ENCODE measurements at places on chromosomes 2 and 18. TPM values are rescaled to one million over a fixed set of nuclear protein-coding genes. Genes with fewer than 3 reads are reported as not detected.
A peak's percentile ranks its signal among the peaks of the same experiment; 100 is the strongest.

GRCh38 chr18:52175406-52175805 is 164.6 kb upstream of the DCC start:
- no peak for DNase-seq

GRCh38 chr2:233065954-233066470 is 5.9 kb downstream of the INPP5D start:
- DNase-seq: no peak

- no peak for DNase-seq
Observed at GRCh38 chr2:96685577-96686459, 43.3 kb downstream of the FER1L5 start.

The GPAT2 gene
- total RNA-seq: not detected

DNA sequence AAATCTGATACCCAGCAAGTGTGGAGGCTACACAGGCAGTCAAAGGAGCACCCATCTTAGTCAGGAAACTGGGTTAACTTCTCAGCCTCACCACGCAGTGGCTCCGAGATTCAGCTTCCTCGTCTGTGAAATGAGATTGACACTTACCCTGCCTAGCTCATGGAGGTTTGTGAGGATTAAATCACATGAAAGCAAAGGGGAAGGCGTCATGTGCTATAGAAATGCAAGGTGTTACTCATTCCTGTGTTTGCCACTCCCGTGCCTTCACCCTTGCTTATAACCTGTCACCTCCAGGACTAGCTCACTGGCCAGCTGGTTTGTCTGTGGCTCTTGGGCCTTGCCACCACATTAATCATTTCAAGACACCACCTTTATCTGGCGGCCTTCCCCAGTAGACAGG is 118.9 kb upstream of the FOSL2 start:
- DNase-seq: no peak

- no peak for DNase-seq
Observed at GRCh38 chr2:46901611-46902010, 14.0 kb downstream of the MCFD2 start.

GRCh38 chr2:26561918-26562810 is 79.0 kb downstream of the CIB4 start:
- DNase-seq: peak; percentile 2

- no peak for DNase-seq
Observed at GRCh38 chr18:51128533-51128932, 68.9 kb downstream of the MEX3C start.

GRCh38 chr2:106267997-106268396 is 73.9 kb upstream of the UXS1 start:
- no peak for DNase-seq

The SLC9A4 gene
- total RNA-seq: 0.07 TPM

- no peak for DNase-seq
Observed at GRCh38 chr2:219405451-219405850, 12.7 kb upstream of the DES start.

The CD8B gene
- total RNA-seq: not detected

DNA sequence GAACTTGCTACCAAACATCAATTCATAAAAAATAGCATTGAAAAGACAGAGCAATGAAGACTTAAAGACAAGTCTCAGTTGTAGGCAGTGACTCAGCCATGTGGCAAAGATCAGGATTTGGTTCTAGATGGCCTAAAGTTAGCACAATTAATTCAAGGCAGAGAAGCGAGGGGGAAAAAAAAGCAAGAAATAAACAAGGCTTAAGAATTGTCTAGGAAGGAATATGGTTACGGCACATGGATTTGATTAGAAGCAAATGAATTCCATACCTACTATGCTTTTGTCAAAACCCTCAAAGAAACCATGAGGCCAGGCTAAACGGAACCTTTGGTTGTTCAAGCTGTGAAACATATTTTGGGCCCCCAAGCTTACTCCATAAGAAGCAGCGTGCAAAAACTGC is 362.2 kb upstream of the KCNH7 start:
- no peak for DNase-seq

The CAPN14 gene
- 0.14 TPM for total RNA-seq

DNA sequence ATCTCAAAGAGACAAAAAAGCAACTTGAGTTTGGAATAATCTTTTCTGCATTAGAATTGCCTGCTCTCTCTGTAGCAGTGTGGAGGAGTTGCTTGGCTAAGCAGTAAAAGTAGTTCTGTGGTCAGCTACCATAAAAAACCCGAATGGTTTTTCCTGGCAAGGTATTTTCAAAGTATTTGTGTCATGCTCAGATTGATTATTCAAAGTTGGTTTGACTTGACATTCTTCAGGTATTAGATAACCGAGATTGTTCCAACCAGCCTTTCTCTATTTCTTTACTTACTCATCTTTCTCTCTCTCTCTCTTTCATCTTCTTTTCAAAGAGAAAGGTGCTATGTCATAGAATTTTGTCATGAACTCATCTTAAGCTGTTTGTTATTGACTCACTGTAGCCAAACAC is 404.9 kb downstream of the CPS1 start:
- DNase-seq: peak; percentile 82

The PSMA8 gene
- not detected for total RNA-seq

The PCARE gene
- not detected for total RNA-seq

- DNase-seq: no peak
Observed at GRCh38 chr2:647691-648231, 29.4 kb downstream of the TMEM18 start.

Measured in astrocyte (in vitro differentiated cells and primary cell).